Anterior cingulate cortex (tissue), 58 donors: ENCODE measurements at places on chromosomes 1 and 21.

GRCh38 chr1:7727809-7728471, 43.2 kb upstream of the VAMP3 start:
- peak; percentile 16 for DNase-seq

DNA sequence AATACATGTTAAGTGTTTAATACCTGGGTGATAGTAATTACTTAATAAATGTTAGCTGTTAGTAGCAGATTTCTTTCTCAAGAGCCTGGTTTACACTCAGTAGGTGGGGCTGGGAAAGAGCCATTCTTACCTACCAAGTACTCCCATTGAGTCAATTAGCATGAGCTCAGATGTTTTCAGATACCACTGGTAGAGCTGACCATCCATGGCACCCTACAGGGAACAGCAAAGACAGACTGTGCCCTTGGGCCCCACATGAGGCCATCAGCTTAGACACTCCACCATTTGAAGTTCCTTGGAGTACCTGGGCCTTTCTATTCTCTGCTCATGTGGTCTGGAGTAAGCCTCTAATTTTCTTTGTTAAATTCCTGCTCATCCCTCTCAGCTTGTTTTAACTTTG, 179.3 kb downstream of the CACNA1E start:
- DNase-seq = no peak

DNA sequence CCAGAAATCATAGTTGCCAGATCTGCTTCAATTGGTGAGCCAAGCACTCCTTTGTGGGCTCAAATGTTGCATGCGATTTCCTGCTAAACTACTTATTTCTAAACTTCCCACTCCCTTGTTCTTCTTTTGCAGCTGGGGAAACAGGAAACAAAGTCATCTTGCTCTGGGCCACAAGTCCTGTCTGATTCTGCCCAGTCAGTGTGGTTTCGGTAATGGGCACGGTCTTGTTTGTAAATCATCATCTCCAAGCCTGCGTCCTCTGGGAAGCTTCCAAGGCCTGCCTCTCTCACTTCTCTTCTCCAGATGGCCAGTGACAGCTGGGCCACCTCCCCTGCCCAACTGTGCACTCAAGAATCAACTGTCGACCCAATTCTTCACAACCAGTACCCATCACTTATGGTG, 4.4 kb downstream of the S100A8 start:
- DNase-seq = no peak

GRCh38 chr1:164223378-164223777, 335.6 kb upstream of the PBX1 start:
- no peak for DNase-seq
